ENCODE measurements at places on chromosomes 6 and 20.
A peak's percentile ranks its signal among the peaks of the same experiment; 100 is the strongest.

DNA sequence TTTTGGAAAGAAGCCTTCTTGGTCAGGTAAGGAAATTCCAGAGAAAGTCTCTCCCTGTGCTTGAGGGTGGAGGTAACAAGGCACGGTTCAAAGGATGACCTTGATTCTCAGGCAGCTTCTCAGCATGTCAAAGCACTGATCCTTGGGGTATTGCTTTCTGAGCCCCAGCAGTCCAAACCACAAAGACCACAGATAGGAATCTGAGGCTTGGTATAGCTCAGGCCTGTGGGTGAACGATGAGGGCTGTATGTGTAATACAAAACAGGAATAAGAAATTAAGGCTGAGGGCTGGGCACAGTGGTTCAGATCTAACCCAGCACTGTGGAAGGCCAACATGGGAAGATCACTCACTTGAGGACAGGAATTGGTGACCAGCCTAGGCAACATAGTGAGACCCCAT is 70.2 kb upstream of the SLC22A1 start:
- no peak for DNase-seq

DNA sequence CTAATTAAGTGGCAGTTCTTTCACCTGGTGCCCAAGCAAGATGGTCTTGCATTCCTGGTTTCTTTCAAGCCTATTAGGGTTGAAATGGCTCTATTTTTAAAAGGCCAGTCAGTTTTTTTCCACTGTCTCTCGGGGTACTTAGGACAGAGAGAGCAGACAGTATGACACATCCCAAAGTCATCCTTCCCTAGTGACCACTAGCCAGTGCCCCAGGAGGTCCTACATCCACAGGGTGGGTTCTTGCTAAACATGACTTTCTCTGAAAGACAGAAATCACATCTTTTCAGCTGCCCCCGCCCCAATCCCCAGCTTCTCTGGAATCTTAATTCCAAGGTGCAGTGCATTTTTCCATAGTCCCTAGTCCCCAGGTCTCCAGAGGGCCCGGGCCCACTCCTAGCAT is 192.4 kb downstream of the SLC24A3 start:
- DNase-seq = no peak

DNA sequence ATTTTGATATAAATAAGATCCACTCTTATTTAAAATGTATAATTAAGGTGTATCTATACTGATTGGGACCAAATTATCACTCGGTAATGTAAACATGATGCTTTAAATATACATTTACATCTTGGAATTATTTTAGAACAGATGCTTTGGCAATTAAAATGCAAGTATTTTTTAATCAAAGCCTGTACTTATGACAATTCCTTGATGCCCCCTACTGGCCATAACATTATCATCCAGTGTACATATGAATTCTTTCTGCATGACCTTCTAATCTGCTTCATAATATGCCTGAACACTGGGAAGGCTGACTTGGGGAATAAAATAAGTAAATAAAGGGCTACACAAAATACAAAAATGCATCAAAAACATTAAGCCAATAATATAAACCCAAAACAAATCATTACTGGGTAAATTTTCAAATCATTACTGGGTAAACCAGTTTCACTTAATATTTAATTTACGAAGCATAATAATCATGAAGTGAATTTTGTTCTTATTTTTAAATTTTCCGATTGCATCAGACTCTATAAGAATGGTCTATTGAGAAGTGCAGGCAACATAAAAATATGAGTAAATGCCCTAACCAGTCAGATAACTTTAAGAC is 65.1 kb downstream of the CGA start:
- no peak for DNase-seq

DNA sequence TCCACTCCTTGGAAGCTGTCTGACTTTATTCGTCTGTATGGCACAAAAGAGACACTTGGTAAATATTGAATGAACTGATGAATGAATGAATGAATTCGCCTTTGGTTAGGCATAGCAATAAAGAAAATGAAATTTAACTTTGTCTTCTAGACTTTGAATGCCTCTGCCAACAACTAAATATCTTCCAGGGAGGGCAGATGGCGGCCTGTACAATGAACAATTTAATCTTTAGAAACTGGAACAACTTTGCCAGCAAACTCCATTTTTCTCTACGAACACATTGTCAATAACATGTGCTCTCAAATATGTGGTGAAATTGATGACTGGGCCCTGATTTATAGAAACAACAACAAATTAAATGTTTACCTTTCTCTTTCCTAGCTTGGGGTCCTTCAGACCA is 140.6 kb downstream of the ZNF217 start:
- DNase-seq = no peak

GRCh38 chr6:56222499-56222898 is 24.9 kb downstream of the COL21A1 start:
- no peak for DNase-seq

GRCh38 chr6:52984247-52984646 is 10.8 kb downstream of the GSTA4 start:
- peak; percentile 5 for DNase-seq

DNA sequence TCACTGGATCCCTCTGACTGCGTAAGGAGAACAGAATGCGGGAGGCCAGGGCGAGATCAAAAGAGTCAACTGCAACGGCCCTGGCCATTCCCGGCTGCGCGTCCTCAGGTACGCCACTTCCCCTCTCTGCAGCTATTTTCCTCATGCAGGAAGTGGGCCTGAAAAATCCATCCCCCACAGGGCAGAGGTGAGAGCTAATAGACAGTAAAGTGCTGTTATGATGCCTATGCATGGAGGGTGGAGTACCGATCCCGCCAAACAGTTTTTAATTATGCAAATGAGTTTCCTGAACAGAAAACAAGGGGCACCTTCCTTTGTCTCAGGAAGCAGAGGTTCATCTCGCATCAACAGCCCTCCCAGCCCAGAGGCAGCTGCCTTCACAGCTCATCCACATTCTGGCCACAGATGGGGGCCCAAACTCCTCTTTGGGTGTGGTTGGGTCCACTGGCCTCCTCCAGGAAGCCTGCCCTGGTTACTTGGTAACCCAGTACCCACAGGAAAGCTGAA is 9.3 kb downstream of the PREX1 start:
- no peak for DNase-seq

Data from stimulated activated CD8-positive, alpha-beta memory T cell treated with anti-CD3 and anti-CD28 coated beads, Interleukin-7, amount 100 ng/mL, for 1 hour (primary cell).